ENCODE measurements at places on chromosomes 6 and 20. TPM values are rescaled to one million over a fixed set of nuclear protein-coding genes. Genes with fewer than 3 reads are reported as not detected.

TFAP2A gene
- total RNA-seq = not detected

NFYA gene
- 44.3 TPM for total RNA-seq

DNA sequence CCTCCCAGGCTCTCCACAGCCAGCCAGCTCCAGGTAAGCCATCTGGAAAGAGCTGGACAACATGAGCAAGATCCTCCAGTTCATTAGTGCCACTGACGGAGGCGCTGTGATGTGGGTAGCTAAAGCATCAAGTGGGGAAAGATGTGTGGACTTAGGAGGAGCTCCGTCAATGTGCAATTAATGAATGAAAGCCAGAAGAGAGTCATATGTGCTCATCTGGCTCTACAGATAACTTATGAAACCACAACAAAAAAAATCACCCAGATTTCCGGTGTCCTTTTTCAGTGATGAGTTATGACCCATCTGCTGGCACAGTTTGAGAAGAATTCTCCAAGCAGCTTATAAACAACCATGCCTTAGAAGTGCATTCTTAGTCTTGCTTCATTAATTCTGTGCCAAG is 311.7 kb upstream of the PLCB4 start:
- H3K36me3 ChIP-seq = no peaks in the 10 kb centered on the region
- no peaks in the 10 kb centered on the region for H3K27me3 ChIP-seq
- no peak for DNase-seq
- no peak overlapping the region for H3K27ac ChIP-seq
- H3K4me3 ChIP-seq = no peak overlapping the region

GRCh38 chr6:44627883-44628271 is 240.4 kb downstream of the CDC5L start:
- DNase-seq = no peak
- H3K4me1 ChIP-seq = peaks cover 3% of the 10 kb centered on the region
- no peaks in the 10 kb centered on the region for H3K27me3 ChIP-seq
- H3K27ac ChIP-seq = no peak overlapping the region
- no peak overlapping the region for H3K4me3 ChIP-seq

DNA sequence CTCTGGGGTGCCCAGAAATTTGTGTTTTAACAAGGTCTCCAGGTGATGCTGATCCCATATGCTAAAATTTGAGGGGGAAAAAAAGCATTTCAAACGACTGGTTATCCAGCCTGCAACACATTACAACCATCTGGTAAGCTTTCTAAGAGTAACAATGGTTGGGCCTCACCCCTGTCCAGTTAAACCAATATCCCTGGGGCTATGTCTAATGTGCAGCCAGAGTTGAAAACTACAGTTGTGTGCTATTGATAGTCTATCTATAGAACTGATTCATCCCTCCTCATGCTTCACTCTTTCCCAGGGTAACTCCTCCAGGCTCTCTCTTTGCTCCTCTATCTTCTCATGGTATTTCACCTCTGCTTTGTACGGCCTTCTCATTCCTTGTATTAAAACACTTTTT is 458.3 kb downstream of the MMUT start:
- no peak overlapping the region for H3K4me3 ChIP-seq
- H3K27ac ChIP-seq = no peak overlapping the region
- no peaks in the 10 kb centered on the region for H3K36me3 ChIP-seq
- H3K27me3 ChIP-seq = no peaks in the 10 kb centered on the region

GRCh38 chr20:61753316-61753942 is 312.3 kb downstream of the TAF4 start:
- H3K27ac ChIP-seq = no peak overlapping the region
- no peak overlapping the region for H3K4me3 ChIP-seq
- H3K4me1 ChIP-seq = no peaks in the 10 kb centered on the region

GRCh38 chr6:53679446-53679933 is 13.9 kb upstream of the KLHL31 start:
- H3K27ac ChIP-seq = no peak overlapping the region
- H3K27me3 ChIP-seq = no peaks in the 10 kb centered on the region
- DNase-seq = peak; percentile 40
- H3K4me1 ChIP-seq = no peaks in the 10 kb centered on the region
- H3K4me3 ChIP-seq = no peak overlapping the region

GRCh38 chr20:32603046-32603726 is 18.1 kb upstream of the NOL4L start:
- H3K4me1 ChIP-seq = peaks cover 30% of the 10 kb centered on the region
- no peak overlapping the region for H3K4me3 ChIP-seq
- H3K27me3 ChIP-seq = no peaks in the 10 kb centered on the region
- peak; percentile 55 for DNase-seq

DNA sequence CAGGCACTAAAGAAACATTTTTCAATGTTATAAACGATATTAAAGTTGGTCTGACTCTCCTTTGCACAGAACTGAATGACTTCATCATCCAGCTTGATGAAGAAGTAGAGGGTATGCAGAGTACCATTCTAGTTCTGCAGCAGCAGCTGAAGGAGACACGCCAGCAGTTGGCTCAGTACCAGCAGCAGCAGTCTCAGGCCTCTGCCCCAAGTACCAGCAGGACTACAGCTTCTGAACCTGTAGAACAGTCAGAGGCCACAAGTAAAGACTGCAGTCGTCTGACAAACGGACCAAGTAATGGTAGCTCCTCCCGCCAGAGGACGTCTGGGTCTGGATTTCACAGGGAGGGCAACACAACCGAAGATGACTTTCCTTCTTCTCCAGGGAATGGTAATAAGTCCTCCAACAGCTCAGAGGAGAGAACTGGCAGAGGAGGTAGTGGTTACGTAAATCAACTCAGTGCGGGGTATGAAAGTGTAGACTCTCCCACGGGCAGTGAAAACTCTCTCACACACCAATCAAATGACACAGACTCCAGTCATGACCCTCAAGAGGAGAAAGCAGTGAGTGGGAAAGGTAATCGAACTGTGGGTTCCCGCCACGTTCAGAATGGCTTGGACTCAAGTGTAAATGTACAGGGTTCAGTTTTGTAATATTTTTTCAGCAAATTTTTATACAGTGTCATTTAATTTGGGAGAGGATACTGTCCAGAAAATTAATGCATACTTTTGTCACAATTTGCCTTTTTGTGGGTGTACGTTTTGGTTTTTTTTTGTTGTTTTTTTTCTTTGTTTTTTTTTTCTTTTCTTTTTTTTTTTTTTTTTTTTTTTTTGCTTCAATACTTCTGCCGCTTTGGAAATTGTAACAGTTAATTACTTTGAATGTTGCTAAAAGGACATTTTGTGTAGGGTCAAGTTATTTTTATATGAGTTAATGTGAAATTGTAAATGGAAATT is 6.6 kb upstream of the ACAT2 start:
- H3K27ac ChIP-seq = no peak overlapping the region
- H3K4me3 ChIP-seq = no peak overlapping the region
- H3K36me3 ChIP-seq = peaks cover 18% of the 10 kb centered on the region
- H3K27me3 ChIP-seq = no peaks in the 10 kb centered on the region
- no peaks in the 10 kb centered on the region for H3K4me1 ChIP-seq

GRCh38 chr6:36302227-36302976 is 32.5 kb downstream of the PNPLA1 start:
- H3K27ac ChIP-seq = no peak overlapping the region
- H3K27me3 ChIP-seq = no peaks in the 10 kb centered on the region
- H3K4me1 ChIP-seq = no peaks in the 10 kb centered on the region
- DNase-seq = peak; percentile 94
- H3K36me3 ChIP-seq = no peaks in the 10 kb centered on the region

TMEM74B gene
- 0.73 TPM for total RNA-seq

GRCh38 chr6:130190701-130191690 is 31.8 kb downstream of the SAMD3 start:
- H3K36me3 ChIP-seq = no peaks in the 10 kb centered on the region
- peaks cover 10% of the 10 kb centered on the region for H3K4me1 ChIP-seq
- H3K27me3 ChIP-seq = no peaks in the 10 kb centered on the region
- H3K4me3 ChIP-seq = no peak overlapping the region
- no peak for DNase-seq

- H3K4me1 ChIP-seq = no peaks in the 10 kb centered on the region
- no peaks in the 10 kb centered on the region for H3K27me3 ChIP-seq
- H3K36me3 ChIP-seq = no peaks in the 10 kb centered on the region
- DNase-seq = no peak
- H3K4me3 ChIP-seq = no peak overlapping the region
Observed at GRCh38 chr20:57881466-57882385, 171.9 kb upstream of the PMEPA1 start.

- peaks cover 11% of the 10 kb centered on the region for H3K4me1 ChIP-seq
- no peak overlapping the region for H3K4me3 ChIP-seq
Observed at GRCh38 chr6:154297721-154298120, 58.9 kb downstream of the IPCEF1 start.

NFKBIE gene
- 46.5 TPM for total RNA-seq

GRCh38 chr20:2227861-2228260 is 67.9 kb upstream of the TGM3 start:
- DNase-seq = no peak
- no peaks in the 10 kb centered on the region for H3K36me3 ChIP-seq
- H3K4me3 ChIP-seq = no peak overlapping the region
- H3K27me3 ChIP-seq = no peaks in the 10 kb centered on the region
- H3K27ac ChIP-seq = no peak overlapping the region

- H3K27ac ChIP-seq = no peak overlapping the region
- H3K27me3 ChIP-seq = no peaks in the 10 kb centered on the region
- H3K4me3 ChIP-seq = no peak overlapping the region
Observed at GRCh38 chr6:21404577-21404976, 189.0 kb upstream of the SOX4 start.

SLCO4A1 gene
- total RNA-seq = 79.2 TPM

DNA sequence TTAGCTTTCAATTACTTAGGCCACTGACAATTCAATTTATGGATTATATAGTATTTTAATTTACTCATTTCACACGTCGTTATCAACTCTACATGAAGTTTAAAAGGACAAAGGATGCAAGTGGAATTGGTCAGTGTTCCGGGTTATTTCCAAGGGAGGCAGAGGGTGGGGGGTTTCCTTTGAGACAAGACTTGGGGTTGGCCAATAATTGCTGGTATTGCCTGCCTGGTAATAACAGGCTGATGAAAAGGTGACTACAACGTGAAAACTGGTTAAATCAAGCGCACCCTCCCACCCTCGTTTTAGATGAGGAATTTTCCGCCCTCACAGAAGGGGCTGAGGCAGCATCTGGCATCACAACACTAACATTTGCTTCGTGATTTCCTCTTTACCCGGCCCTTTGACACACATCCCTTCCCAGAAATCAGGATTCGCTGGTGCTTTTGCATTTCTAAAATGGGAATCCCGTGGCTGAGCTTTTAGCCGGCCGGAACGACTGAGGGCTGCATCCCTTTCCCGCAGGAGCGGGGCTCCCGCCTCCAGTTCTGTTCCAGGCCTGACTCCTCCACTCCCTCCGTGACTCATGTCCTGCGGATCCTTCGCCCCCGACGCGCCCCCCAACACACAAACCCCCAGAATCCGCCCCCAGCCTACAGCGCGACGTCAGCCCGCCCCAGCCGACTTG is 999 bp upstream of the PIM1 start:
- no peaks in the 10 kb centered on the region for H3K27me3 ChIP-seq
- DNase-seq = peak; percentile 60
- H3K27ac ChIP-seq = peak overlapping the region; percentile 68

- no peak overlapping the region for H3K27ac ChIP-seq
- peaks cover 9% of the 10 kb centered on the region for H3K36me3 ChIP-seq
Observed at GRCh38 chr20:24986436-24987015, 6.0 kb downstream of the APMAP start.

- H3K36me3 ChIP-seq = no peaks in the 10 kb centered on the region
- no peak overlapping the region for H3K4me3 ChIP-seq
- H3K27me3 ChIP-seq = no peaks in the 10 kb centered on the region
- no peaks in the 10 kb centered on the region for H3K4me1 ChIP-seq
Observed at GRCh38 chr6:143426026-143426425, 24.5 kb downstream of the ADAT2 start.

GRCh38 chr20:4979841-4980410 is 21.4 kb downstream of the SLC23A2 start:
- no peaks in the 10 kb centered on the region for H3K36me3 ChIP-seq
- H3K27ac ChIP-seq = no peak overlapping the region
- no peak for DNase-seq
- no peaks in the 10 kb centered on the region for H3K27me3 ChIP-seq

DNA sequence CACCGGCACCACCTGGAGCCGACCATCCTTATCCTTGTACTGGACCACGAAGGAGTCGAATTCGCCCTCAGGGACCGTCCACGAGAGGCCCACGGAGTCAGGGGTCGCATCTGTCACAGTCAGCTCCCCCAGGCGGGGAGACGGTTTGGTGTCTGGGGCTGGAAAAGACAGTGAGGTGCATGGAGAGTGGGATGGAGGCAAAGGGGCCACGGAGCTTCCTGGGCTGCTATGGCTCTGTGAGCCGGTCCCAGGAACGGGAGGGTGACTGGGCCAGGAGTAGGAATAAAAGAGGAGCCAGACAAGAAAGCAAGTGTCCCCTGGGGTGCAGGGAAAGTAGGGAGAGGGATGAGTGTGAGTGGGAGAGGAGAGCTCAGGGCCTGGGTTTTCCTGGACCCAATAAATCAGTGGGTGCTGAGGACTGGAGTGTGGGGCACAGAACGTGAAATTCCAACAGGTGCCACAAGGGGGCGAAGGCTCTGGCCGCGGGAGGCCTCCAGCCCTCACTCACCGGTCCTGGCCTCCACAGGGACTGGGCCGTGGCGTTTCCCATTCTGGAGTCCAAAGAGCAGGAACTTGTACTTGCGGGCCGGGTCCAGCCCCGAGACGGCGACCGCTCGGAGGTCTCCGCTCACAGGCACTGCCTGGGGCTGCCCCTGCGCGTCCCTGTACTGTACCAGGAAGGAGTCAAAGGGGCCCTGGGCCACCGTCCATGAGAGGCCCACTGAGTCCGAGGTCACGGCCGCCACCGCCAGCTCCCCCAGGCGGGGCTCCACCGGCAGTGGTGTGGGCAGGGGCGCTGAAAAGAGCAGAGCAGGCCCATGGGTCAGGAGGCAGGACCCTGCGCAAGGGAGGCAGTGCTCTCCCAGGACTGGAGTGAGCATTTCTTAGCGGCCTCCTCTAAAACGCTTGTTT is 9.9 kb downstream of the CYP21A2 start:
- no peaks in the 10 kb centered on the region for H3K27me3 ChIP-seq
- DNase-seq = peak; percentile 80
- H3K4me1 ChIP-seq = no peaks in the 10 kb centered on the region
- H3K36me3 ChIP-seq = no peaks in the 10 kb centered on the region

GRCh38 chr6:7692453-7692784 is 33.5 kb upstream of the BMP6 start:
- H3K4me1 ChIP-seq = no peaks in the 10 kb centered on the region
- no peak for DNase-seq
- H3K36me3 ChIP-seq = no peaks in the 10 kb centered on the region
- H3K27ac ChIP-seq = no peak overlapping the region
- no peaks in the 10 kb centered on the region for H3K27me3 ChIP-seq

DNA sequence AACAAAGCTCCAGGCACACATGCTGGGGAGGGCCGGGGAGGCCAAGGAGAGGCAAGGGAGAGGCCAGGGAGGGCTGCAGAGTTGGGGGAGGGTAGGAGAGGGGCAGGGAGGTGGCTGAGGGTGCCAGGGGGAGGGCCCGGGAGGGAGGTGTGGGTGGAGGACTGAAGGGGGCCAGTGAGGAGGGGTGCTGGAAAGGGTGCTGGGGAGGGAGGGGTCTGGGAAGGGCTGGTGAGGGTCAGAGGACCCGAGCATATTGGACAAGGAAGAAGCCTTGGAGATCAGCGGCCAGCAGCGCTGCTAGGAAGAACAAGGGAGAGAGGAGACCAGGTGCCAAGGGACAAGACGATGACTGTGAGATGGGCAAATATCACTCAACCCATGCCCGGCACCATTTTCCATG is 49.7 kb upstream of the GPR31 start:
- no peak overlapping the region for H3K27ac ChIP-seq
- H3K4me3 ChIP-seq = no peak overlapping the region
- H3K27me3 ChIP-seq = no peaks in the 10 kb centered on the region
- H3K4me1 ChIP-seq = no peaks in the 10 kb centered on the region

Measured in B cell (primary cell).